ENCODE measurements at places on chromosomes 1 and 21.

DNA sequence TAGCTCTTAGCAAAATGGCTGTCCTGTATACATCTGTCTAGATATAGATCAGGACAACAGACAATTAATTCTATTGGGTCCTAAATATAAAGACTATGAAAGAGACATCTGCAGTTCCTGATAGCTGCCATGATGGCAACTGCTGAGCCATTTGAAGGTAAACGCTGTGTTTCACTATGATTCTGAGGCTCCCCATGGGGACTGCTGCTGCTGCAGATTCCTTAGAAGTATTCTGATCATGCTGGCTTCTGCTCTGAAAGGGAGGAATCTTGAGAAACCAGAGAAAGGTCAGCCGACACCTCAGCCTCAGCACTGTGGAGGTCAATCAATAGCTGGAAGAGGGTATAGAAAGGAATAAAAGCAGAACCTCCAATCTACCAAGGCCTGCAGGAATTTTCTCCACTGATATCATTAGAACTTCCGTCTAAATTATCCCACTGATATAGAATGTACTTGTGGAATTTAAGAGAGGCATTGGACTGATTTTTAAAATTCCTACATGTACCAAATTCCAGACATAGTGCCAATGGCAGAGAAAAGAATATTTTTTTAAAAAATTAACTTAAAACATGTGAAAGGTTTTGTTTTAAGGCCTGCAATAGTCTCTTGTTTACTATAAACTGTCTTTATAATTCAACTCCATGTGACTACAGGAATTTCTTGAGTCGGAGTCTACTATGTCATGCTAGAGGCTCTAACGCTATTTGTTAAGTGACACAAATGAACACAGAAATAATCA, 53.2 kb downstream of the DDAH1 start:
- no peak for DNase-seq

DNA sequence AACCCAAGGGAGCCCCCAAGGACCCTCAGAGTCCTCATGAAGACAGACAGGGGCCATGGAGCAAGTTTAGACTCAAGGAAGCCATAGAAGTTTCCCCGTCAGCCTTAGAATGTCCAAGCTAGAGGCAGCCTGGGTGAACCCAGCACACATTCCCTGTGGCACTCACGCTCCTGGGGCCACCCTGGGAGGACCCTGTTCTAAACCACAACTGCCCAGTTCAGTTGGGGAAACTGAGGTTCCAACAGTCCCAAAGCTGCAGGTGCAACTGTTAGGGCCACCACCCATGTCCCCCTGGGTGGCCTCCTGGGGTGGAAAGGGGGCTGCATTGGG, 9.3 kb downstream of the WNT3A start:
- no peak for DNase-seq

- no peak for DNase-seq
Observed at GRCh38 chr1:228445843-228446650, 29.4 kb upstream of the TRIM17 start.

DNA sequence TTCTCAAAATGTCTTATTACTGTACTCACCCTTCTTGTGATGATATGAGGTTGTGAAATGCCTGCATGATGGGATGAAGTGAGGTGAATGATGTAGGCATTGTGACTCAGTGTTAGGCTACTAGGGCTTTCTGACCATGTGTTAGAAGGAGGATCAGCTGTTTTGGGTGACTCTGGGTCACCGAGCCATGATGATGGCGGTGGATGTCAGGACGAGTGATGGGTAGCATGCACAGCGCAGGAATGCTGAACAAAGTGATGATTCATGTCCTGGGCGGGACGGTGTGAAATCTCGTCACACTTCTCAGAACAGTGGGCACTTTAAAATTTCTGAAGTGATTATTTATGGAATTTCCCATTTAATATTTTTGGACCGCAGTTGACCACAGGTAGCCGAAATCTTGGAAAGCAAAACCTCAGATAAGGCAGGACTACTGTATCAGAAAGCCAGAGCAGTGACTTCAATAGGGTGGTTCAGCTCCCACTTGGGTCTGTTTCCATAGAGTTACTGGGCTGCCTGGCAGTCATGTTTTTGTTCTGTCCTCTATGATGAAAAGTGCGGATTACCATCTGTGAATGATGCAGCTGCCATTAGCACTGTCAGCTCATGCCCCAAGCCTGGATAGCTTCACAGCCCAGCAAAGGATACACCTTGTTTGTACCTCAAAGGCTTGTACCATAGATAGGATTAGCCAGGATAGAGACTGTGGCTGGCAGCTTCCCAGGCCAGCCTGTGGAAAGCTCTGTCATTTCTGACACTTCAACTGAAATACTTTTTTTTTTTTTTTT, 26.6 kb downstream of the IL6R start:
- no peak for DNase-seq

- no peak for DNase-seq
Observed at GRCh38 chr1:1565340-1565739, 9.3 kb downstream of the SSU72 start.

GRCh38 chr1:58883037-58883887, 99.4 kb upstream of the JUN start:
- no peak for DNase-seq

- DNase-seq: no peak
Observed at GRCh38 chr1:46464915-46465314, 24.7 kb upstream of the DMBX1 start.

- DNase-seq: no peak
Observed at GRCh38 chr1:235781807-235782206, 84.9 kb downstream of the LYST start.

DNA sequence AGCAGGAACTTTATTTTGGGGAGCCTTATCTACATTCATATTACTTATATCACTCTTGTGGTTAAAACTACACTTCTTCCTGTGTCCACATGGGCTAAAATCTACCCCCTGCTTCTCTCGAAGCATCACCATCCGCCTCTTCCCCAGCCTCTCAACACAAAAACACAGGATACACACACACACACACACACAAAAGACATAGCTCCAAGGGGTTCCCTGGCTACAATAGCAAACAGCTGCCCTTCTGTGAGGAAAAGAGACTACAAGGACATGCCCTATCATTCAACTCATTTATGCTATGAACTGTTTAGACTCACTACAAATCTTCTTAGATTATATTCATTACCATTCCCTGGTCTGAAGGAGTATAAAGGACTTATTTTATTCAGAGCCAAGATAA, 155.0 kb downstream of the PIGK start:
- no peak for DNase-seq

DNA sequence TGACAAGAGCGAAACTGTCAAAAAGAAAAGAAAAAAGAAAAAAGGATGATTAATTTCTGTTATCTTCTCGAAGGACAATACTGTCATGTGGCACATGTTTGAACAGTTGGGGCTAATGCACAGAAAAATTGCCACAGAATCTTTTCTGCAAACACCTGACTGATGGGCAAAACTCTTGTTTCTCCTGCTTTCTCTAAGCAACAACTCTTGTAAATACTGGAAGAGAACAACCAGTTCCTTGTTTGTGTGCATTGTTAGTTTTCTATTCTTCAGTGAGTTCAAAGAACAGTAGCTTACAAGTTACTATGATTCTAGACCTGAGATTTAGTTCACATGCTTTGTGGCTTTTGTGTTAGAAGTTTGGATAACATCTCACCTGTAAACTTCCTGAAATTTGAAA, 60.7 kb downstream of the CDC14A start:
- no peak for DNase-seq

- DNase-seq: no peak
Observed at GRCh38 chr1:50705041-50705440, 255.0 kb downstream of the FAF1 start.

- no peak for DNase-seq
Observed at GRCh38 chr1:165826565-165827267, 698 bp upstream of the UCK2 start.

DNA sequence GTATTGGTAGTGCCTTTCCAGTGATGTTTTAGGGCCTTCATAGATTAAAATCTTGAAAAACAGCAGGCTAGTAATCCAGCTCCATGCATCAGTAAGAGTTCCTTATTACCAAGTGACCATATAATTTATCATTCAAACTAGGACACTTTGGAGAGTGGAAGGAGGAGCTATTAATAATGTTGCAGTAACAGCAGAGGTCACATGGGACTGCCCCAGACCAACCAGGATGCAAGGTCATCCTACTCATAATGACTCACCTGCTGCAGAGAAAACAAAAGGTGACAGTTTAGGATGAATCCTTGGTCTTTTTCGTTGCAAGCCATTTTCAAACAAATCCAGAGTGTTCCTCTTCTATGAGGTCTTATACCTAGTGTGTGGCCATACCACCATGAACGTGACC, 187.4 kb downstream of the NUF2 start:
- no peak for DNase-seq

DNA sequence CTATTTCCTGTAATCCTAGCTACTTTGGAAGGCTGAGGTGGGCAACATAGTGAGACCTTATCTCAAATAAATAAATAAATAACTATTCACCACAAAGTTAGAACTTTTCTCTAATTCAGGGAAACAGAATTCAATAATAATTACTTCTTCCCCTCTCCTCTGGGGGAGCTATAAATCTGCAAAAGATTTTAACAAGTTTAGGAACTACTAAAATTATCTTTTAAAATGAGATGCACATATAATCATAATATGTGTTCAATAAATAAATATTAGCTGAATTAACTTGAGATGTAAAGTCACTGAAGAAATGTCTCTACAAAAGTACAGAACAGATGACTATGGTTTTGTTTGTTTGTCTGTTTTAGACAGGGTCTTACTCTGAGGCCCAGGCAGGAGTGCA, 14.1 kb downstream of the WDR47 start:
- DNase-seq: no peak

GRCh38 chr1:87186346-87186745, 142.3 kb upstream of the LMO4 start:
- no peak for DNase-seq

DNA sequence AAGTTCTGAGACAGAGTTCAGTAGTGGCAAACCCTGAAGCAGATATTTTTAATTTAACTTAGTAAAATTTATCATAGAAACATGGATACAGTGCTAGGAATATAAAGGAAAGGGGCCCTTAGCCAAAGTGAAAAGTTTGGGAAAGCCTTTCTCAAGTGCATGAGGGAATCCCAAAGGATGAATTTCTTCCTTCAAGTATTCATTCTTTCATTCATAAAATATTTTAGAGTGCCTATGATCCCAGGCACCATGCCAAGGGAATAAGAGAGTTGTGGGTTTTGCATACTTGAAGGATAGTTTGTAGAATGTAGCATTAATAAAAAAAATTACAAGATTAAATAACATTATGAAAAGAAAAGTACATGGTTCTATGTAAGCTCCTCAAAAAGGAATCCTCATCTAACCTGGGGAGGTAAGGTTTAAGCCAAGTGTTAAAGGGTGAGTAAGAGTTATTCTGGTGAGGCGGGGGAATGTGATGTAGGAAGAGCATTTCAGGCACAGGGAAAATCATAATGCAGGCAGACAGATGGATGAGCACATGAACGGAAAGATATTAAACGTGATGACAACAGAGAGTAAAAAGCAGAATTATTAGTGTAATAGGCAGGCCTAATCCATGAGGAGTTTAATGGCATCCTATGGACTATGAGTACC, 40.4 kb upstream of the NTNG1 start:
- no peak for DNase-seq

- DNase-seq: no peak
Observed at GRCh38 chr1:213060836-213061235, 9.8 kb downstream of the RPS6KC1 start.

DNA sequence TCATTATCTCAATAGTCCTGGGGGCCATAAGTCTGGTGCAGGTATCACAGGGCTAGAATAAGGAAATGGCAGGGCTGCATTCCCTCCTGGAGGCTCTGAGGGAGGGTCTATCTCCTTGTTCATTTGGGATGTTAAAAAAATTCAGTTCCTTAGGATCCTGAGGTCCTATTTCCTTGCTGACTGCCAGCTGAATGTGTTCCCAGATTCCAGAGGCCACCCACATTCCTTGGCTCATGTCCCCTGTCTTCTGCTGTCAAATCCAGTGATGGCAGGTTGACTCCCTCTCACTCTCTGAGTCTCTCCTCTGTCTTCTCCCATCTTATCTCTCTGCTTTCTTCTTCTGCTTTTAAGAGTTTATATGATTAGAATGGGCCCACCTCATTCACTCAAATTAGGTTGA, 400.6 kb downstream of the PTPRU start:
- no peak for DNase-seq

- no peak for DNase-seq
Observed at GRCh38 chr1:62904856-62905225, 120.9 kb downstream of the ATG4C start.

DNA sequence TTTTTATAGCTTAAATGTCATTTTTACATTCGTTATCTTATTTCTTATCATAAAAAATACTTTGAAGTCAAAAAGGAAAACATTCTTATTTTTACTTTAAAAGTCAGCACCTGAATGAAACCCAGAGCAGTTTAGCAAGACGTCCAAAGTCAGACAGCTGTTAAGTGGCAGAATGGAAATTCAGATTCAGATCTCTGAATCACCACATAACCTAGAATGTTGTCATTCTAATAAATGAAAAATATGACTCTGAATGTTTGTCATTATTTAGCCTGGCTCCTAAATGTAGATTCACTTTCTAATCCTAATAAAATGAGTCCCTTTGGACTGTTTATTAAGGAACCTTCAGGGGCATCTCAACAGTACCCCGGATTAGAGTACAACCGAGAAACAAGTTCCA, 75.2 kb upstream of the RGS7 start:
- DNase-seq: no peak

- DNase-seq: no peak
Observed at GRCh38 chr1:172136925-172137324, 283.6 kb upstream of the C1orf105 start.

- DNase-seq: no peak
Observed at GRCh38 chr1:228850141-228851100, 115.1 kb downstream of the RHOU start.

DNA sequence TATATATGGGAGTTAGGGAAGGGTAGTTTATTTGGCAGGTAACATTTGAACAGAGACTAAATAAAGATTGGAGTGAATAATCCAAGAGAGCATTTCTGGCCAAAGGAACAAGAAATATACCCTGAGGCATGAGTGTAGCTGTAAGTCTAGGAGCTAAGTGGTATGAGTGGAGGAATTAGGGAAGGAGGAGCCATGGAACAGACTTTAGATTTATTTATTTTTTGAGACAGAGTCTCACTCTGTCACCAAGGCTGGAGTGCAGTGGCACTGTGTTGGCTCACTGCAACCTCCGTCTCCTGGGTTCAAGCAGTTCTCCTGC, 18.4 kb downstream of the CAPZA1 start:
- DNase-seq: no peak

- DNase-seq: no peak
Observed at GRCh38 chr1:235708390-235708962, 58.9 kb upstream of the GNG4 start.
